Keratinocyte (primary cell): ENCODE measurements at places on chromosomes 7 and 10. TPM values are rescaled to one million over a fixed set of nuclear protein-coding genes. Genes with fewer than 3 reads are reported as not detected.

NXPH1 gene
- not detected in 3 replicates for polyA plus RNA-seq

HYAL4 gene
- 0.25 to 0.39 TPM (median 0.26 TPM) in 3 replicates for polyA plus RNA-seq

NPTX2 gene
- not detected in 3 replicates for polyA plus RNA-seq

RELN gene
- 0.01 TPM in 1 of 3 replicates, not detected in the others for polyA plus RNA-seq

NAT16 gene
- not detected in 3 replicates for polyA plus RNA-seq

CLDN3 gene
- polyA plus RNA-seq: not detected in 3 replicates

GRCh38 chr7:135441791-135442190 is 68.1 kb downstream of the CNOT4 start:
- H3K4me1 ChIP-seq: peaks cover 3% of the 10 kb centered on the region
- no peaks in the 10 kb centered on the region for H3K27me3 ChIP-seq
- peaks cover 4% of the 10 kb centered on the region for H3K36me3 ChIP-seq
- no peak overlapping the region for H3K27ac ChIP-seq
- no peak for DNase-seq

DNA sequence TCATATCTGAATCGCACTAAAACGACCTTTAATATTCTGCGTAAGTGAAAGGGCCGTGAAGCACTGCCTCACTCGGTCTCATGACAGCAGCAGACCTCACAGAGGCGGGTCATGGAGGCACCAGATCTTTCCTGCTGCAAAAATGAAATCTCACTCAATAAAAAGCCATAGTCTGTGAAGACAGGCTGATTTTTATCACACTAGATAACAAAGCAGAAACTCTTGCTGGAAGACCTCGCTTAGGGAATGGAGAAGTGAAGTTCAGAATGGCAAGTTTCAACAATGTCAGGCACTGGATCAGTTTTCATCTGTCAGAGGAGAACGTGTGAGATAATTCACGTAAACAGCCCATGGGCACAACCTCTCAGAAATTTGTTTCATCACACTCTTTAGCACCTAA is 8.0 kb downstream of the SEPHS1 start:
- H3K27me3 ChIP-seq: no peaks in the 10 kb centered on the region
- H3K4me1 ChIP-seq: peaks cover 3% of the 10 kb centered on the region
- no peak for DNase-seq
- H3K27ac ChIP-seq: no peak overlapping the region

DNA sequence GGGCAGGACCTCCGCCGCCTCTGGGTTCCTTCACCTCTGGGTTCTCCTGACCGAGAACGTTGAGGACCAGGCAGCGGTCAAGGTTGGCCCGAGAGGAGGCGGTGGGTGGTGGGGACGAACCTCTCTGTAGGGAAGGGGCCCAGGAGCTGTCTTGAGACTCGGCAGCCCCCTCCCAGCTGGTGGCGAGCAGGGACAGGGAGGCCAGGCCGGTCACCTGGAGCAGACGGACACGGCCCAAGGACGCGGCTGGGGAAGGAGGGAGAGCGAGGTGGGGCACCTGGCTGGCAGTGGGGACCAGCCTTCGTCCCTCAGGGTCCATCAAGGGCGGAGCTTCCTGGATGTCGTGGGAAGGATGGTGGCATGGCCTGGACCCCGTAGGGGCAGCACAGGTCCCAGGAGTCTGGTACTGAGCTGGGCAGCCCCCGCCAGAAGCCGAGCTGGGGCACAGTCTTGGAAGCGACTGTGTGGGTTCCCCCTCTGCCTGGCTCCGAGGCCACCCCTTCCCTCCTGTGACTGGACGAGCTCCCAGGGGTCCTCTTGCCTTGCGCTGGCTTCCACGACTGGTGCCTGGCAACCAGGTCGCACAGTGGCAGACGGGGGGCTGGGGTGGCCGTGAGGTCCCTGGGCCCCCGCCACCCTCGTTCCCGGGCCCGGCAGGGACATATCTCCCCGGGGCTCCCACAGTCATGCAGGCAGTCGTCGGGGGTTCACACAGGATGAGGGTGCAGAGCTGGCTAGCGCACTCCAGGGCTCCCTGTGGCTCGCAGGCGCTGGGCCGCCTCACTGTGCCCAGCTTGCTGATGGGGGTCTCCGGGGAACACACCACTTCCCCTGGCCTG is 89.9 kb downstream of the DNAJB6 start:
- peaks cover 2% of the 10 kb centered on the region for H3K36me3 ChIP-seq
- no peak overlapping the region for H3K4me3 ChIP-seq
- no peak for DNase-seq
- no peaks in the 10 kb centered on the region for H3K4me1 ChIP-seq

DNA sequence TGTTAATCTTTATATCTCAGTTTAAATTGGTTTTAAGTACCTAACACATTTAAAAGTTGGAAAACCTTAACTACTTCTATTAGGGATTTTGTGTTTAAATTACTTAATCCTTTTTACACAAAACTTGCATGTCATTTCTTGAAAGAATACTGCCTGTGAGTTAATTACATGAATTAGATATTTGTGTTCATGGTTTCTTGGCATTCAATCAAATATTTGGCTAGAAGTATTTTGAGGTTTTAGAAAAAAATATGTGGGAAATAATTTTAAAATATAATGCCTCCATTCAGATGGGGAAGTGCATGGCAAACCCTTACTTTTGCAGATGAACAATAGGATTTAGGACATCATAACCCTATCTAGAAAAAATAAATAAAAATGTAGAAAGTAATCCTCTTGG is 186.5 kb upstream of the SEMA3E start:
- H3K4me3 ChIP-seq: no peak overlapping the region
- H3K27ac ChIP-seq: no peak overlapping the region

- no peak overlapping the region for H3K4me3 ChIP-seq
- no peak overlapping the region for H3K27ac ChIP-seq
- H3K27me3 ChIP-seq: no peaks in the 10 kb centered on the region
- no peaks in the 10 kb centered on the region for H3K4me1 ChIP-seq
Measured at GRCh38 chr10:129765664-129766550, 198.2 kb downstream of the EBF3 start.

- DNase-seq: no peak
- no peak overlapping the region for H3K27ac ChIP-seq
- H3K27me3 ChIP-seq: no peaks in the 10 kb centered on the region
- H3K4me3 ChIP-seq: no peak overlapping the region
- no peaks in the 10 kb centered on the region for H3K36me3 ChIP-seq
Measured at GRCh38 chr7:141369422-141369821, 181.8 kb upstream of the AGK start.

GRCh38 chr7:151244196-151244840 is 4.2 kb downstream of the SMARCD3 start:
- no peak overlapping the region for H3K4me3 ChIP-seq
- no peak for DNase-seq
- peaks cover 7% of the 10 kb centered on the region for H3K4me1 ChIP-seq
- H3K36me3 ChIP-seq: no peaks in the 10 kb centered on the region
- no peak overlapping the region for H3K27ac ChIP-seq
- H3K27me3 ChIP-seq: peaks cover 30% of the 10 kb centered on the region

GRCh38 chr10:70903262-70903921 is 15.0 kb upstream of the PCBD1 start:
- peaks cover 4% of the 10 kb centered on the region for H3K4me1 ChIP-seq
- DNase-seq: no peak
- H3K4me3 ChIP-seq: no peak overlapping the region
- peaks cover 4% of the 10 kb centered on the region for H3K27me3 ChIP-seq
- H3K27ac ChIP-seq: no peak overlapping the region

GRCh38 chr10:71723311-71723710 is 3.7 kb upstream of the C10orf105 start:
- no peak for DNase-seq
- no peak overlapping the region for H3K4me3 ChIP-seq
- no peaks in the 10 kb centered on the region for H3K27me3 ChIP-seq
- peaks cover 13% of the 10 kb centered on the region for H3K4me1 ChIP-seq
- H3K27ac ChIP-seq: no peak overlapping the region

GRCh38 chr7:38307640-38308039 is 34.2 kb upstream of the TARP start:
- H3K4me3 ChIP-seq: no peak overlapping the region
- no peak for DNase-seq
- no peak overlapping the region for H3K27ac ChIP-seq
- H3K4me1 ChIP-seq: no peaks in the 10 kb centered on the region
- H3K36me3 ChIP-seq: no peaks in the 10 kb centered on the region
- H3K27me3 ChIP-seq: peaks cover 8% of the 10 kb centered on the region

DNA sequence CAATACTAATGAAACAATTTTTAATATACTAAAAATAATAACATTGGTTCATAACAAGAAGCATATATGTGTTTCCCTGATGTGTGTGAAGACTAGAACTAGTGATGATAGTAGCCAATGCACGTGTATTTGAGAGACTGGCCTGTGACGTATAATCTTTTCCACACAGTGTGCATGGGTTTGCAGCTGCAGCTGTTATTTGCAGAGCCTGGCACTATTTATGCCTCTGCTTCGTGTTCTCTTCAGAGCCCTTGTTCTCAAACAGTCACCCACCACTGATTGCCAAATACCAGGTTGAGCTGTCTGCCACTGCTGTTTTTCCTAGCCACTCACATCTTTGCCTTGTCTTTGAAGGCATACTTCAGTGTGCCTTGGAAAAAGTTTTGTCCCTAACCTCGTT is 531.7 kb downstream of the ETV1 start:
- H3K27ac ChIP-seq: no peak overlapping the region
- H3K4me3 ChIP-seq: no peak overlapping the region
- no peaks in the 10 kb centered on the region for H3K27me3 ChIP-seq
- no peaks in the 10 kb centered on the region for H3K4me1 ChIP-seq

DNA sequence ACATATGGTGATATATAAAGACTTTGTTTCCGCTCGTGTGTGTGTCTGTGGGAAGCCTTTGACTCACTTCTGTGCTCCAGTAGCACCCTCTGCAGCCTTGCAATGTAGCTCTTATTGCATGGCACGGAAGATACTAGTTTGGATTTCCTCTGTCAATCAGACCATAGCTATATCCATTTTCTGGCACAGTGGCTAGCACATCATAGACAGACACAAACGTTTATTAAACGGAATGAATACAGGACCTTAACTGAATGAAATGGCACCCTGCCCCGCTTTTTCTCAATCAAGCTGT is 124.0 kb upstream of the PTPN20 start:
- DNase-seq: no peak
- H3K36me3 ChIP-seq: no peaks in the 10 kb centered on the region
- no peaks in the 10 kb centered on the region for H3K27me3 ChIP-seq

DNA sequence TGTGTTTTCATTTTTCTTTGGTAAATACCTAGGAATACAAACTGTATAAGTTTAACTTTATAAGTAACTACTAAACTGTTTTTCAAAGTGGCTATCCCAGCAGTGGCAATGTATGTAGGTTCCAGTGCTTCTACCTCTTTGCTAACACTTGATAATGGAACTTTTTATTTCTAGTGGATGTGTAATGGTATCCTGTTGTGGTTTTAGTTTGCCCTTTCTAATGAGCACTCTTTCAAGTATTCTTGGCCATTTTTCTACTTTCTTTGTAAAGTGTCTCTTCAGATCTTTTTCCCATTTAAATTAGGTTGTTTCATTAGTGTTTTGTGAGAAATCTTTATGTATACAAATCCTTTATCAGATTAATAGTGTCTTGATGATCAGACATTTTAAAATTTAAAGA is 4.6 kb downstream of the KIF20B start:
- no peaks in the 10 kb centered on the region for H3K27me3 ChIP-seq
- H3K27ac ChIP-seq: no peak overlapping the region
- no peak overlapping the region for H3K4me3 ChIP-seq
- no peaks in the 10 kb centered on the region for H3K36me3 ChIP-seq

DNA sequence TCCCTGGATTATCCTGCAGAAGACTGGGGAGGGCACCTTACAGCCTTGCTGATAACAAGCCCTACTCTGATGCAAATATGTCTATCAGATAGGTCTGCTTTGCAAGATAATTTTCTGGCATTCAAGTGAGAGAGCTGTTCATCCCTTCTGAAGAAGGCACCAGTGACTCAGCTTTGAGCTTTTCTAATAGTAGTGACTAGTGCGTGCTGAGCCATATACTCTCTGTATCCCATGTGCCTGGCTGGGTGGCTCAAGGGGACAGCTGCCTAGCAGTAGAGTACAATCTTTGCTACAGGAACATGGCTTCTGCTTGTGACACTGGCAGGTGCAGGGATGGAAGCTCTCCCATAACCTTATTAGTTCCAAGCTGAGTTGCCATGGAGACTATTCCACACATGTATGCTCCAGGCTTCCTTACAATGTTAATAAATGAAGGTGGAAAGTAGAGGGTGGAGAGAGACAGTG is 35.0 kb upstream of the ABCB4 start:
- H3K4me1 ChIP-seq: no peaks in the 10 kb centered on the region
- H3K36me3 ChIP-seq: no peaks in the 10 kb centered on the region
- DNase-seq: no peak
- H3K27me3 ChIP-seq: no peaks in the 10 kb centered on the region
- H3K4me3 ChIP-seq: no peak overlapping the region

- peak overlapping the region; percentile 64 for H3K4me3 ChIP-seq
- H3K27ac ChIP-seq: peak overlapping the region; percentile 36
- H3K4me1 ChIP-seq: peaks cover 49% of the 10 kb centered on the region
- no peaks in the 10 kb centered on the region for H3K27me3 ChIP-seq
Measured at GRCh38 chr10:121572859-121573537, 25.2 kb downstream of the FGFR2 start.

GRCh38 chr7:33959676-33960075 is 54.3 kb downstream of the BMPER start:
- no peak overlapping the region for H3K4me3 ChIP-seq
- no peaks in the 10 kb centered on the region for H3K36me3 ChIP-seq
- no peaks in the 10 kb centered on the region for H3K27me3 ChIP-seq

- H3K4me3 ChIP-seq: no peak overlapping the region
- no peak for DNase-seq
- H3K27ac ChIP-seq: no peak overlapping the region
- H3K36me3 ChIP-seq: no peaks in the 10 kb centered on the region
- no peaks in the 10 kb centered on the region for H3K4me1 ChIP-seq
Measured at GRCh38 chr7:16106300-16106699, 315.0 kb downstream of the CRPPA start.

- no peak overlapping the region for H3K27ac ChIP-seq
- H3K4me3 ChIP-seq: no peak overlapping the region
- peaks cover 22% of the 10 kb centered on the region for H3K4me1 ChIP-seq
Measured at GRCh38 chr7:44768628-44769371, 20.2 kb downstream of the ZMIZ2 start.

- H3K4me1 ChIP-seq: no peaks in the 10 kb centered on the region
- no peak overlapping the region for H3K4me3 ChIP-seq
- DNase-seq: no peak
- no peak overlapping the region for H3K27ac ChIP-seq
Measured at GRCh38 chr7:151867912-151868311, 9.0 kb downstream of the PRKAG2 start.

DNA sequence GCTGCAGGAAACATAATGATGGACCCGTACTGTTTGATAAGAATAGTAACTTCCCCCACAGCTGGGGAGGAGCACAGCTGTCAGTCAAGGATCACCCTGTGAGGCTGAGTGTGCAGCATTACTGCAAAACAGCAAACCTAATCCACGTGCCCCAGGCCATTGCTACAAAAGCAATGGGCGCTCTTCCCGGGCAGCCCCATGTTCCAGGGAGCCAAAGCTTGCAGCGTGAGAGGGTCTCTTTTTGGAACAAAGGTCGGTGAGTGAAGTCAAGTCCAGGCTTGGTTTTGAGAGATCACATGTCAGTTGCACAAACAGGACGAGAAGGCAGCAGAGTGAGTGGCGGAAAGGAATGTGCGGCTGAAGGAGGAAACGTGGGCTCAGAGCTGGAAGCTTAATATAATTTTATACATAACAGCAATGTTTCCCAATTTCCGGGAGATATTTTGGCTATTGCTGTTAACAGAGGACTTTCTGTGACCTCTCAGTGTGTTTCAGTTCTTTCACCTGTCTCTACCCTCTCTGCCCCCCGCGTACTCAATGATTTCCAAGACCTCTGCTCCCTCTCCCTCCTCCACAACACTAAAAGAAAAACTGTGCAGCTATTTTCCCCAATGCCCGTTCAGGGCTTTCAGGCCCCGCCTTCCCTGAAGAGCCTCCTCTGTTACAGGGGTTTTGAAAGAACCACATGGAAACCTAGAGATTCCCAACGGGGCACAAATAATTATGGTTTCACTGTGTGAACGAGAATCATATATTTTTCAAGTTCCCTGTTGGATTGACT is 128.9 kb downstream of the MTPAP start:
- H3K4me1 ChIP-seq: peaks cover 12% of the 10 kb centered on the region
- H3K4me3 ChIP-seq: peak overlapping the region; percentile 7
- no peaks in the 10 kb centered on the region for H3K27me3 ChIP-seq
- no peaks in the 10 kb centered on the region for H3K36me3 ChIP-seq
